WTC11 (cell line): ENCODE measurements at places on chromosomes 12 and 14. TPM values are rescaled to one million over a fixed set of nuclear protein-coding genes. Genes with fewer than 3 reads are reported as not detected.

GRCh38 chr14:101992708-101993107 lies 28.3 kb downstream of the DYNC1H1 start:
- no peak for DNase-seq
- H3K27ac ChIP-seq: peak overlapping the region; percentile 43; the same call in 1 of the 2 replicates
- no peak overlapping the region for H3K4me3 ChIP-seq
- H3K36me3 ChIP-seq: peaks cover 79% of the 10 kb centered on the region
- H3K27me3 ChIP-seq: no peaks in the 10 kb centered on the region
- no peaks in the 10 kb centered on the region for H3K4me1 ChIP-seq

Gene STK38L
- total RNA-seq: 37.6 to 47.2 TPM (median 41.7 TPM) in 3 replicates

DNA sequence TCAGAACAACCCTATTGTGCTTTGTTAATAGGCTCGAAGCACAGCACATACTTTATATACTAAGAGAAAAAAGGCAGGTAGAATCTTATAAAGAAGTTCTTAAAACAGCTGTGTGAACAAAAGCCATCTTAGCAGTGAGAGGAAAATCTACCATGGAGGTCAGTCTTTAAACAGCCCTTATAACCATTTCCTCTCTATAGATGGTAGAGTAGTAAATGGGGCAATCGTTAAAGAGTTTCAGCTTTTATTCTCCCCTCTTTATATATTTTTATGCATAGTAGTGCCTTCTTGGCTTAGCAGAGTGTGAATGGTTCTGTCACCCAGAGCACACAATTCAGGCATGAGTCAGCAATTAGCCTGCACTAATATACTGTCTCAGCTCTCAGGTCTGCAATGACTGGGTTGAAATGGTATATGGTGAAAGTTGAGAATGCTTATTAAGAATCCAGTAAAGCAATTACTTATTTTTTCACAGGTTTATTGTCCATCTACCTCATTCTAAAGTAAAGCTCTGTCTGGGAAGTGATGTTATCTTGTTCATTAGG lies 305.0 kb downstream of the NELL2 start:
- peak overlapping the region; percentile 78 for H3K27ac ChIP-seq
- H3K36me3 ChIP-seq: no peaks in the 10 kb centered on the region
- H3K4me3 ChIP-seq: no peak overlapping the region
- H3K4me1 ChIP-seq: peaks cover 16% of the 10 kb centered on the region
- no peak for DNase-seq

GRCh38 chr14:77076113-77076631 lies 21.9 kb upstream of the CIPC start:
- peaks cover 9% of the 10 kb centered on the region; the same call in 1 of the 2 replicates for H3K36me3 ChIP-seq
- no peak for DNase-seq

DNA sequence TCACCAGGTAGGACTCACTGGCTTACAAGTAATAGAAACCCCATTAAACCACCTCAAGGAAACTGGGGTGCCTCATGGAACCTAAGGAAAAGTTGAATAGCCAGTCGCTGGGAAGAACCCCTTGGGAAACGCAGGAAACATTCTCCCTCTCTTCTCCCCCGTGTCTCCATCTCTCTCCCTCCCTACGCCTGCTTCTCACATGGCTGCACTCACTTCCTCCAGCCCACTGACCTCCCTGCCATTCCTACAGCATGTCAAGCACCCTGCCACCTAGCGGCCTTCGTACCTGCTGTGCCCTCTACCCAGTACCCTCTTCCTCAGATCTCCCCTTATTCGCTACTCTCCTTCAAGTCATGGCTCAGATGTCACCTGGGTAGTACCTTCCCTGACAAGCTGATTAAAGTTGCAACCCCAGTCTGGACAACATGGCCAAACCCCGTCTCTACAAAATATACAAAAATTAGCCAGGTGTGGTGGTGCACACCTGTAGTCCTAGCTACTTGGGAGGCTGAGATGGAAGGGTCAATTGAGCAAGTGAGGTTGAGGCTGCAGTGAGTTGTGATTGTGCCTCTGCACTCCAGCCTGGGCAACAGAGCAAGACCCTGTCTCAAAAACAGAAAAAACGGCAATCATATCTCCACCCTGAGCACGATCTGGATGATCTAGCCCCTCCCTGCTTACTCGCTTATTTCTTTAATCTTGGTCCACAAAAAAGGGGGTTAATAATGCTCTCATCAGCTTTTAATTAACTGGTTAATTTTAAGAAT lies 6.4 kb upstream of the DTX1 start:
- H3K36me3 ChIP-seq: no peaks in the 10 kb centered on the region
- H3K4me1 ChIP-seq: peaks cover 3% of the 10 kb centered on the region; the same call in 1 of the 2 replicates
- H3K27ac ChIP-seq: no peak overlapping the region
- no peak overlapping the region for H3K4me3 ChIP-seq
- peaks cover 33% of the 10 kb centered on the region for H3K27me3 ChIP-seq
- peak; percentile 66 for DNase-seq

Gene LHX5
- 1.5 to 3.0 TPM (median 1.6 TPM) in 3 replicates for total RNA-seq

GRCh38 chr12:91327889-91328288 lies 145.3 kb upstream of the DCN start:
- H3K27me3 ChIP-seq: no peaks in the 10 kb centered on the region
- H3K36me3 ChIP-seq: no peaks in the 10 kb centered on the region
- DNase-seq: no peak
- H3K27ac ChIP-seq: no peak overlapping the region

DNA sequence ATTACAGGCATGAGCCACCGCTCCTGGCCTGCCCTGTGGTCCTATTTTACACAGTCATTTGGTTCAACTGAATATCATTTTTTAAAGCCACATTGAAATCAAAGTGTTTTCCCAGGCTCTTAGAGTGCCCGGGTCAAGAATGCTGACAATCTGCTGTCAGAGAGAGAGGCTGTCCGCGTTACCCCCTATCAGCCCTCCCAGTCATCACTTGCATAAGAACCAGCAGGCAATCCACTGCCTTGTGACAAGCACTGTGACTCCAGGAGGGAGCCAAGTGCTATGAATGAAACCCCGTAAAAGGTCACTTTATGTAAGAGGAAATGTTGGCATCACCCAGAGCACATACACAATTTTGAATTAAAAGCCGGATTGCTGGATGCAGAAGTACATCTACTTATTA lies 13.5 kb downstream of the PHLDA1 start:
- peak overlapping the region; percentile 73 for H3K27ac ChIP-seq
- DNase-seq: peak; percentile 22
- H3K4me3 ChIP-seq: no peak overlapping the region
- no peaks in the 10 kb centered on the region for H3K27me3 ChIP-seq
- H3K36me3 ChIP-seq: no peaks in the 10 kb centered on the region

DNA sequence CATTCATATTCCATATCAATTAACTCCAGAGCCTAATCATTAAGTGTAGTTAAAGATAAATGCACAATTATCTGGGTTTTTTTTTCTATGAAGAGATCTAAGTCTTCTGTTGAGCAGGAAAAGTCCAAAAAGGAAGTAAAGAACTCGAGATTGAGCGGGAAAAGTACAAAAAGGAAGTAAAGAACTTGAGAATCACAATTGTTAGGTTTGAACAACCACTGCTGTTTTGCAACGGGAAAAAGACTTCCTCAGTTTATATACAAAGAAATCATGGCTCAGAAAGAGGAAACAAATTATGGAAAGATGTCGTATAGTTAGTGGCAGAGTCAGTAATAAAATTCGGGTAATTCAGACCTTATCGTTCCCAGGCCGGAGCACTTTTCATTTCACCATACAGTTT lies 63.3 kb downstream of the PPP1R12A start:
- no peak overlapping the region for H3K4me3 ChIP-seq
- H3K4me1 ChIP-seq: peaks cover 26% of the 10 kb centered on the region
- H3K36me3 ChIP-seq: peaks cover 23% of the 10 kb centered on the region
- DNase-seq: no peak
- no peak overlapping the region; the same call in 1 of the 2 replicates for H3K27ac ChIP-seq

GRCh38 chr12:115811929-115812328 lies 465.6 kb downstream of the MED13L start:
- H3K27me3 ChIP-seq: peaks cover 3% of the 10 kb centered on the region
- no peak overlapping the region for H3K4me3 ChIP-seq
- no peak for DNase-seq
- no peaks in the 10 kb centered on the region for H3K4me1 ChIP-seq
- H3K36me3 ChIP-seq: peaks cover 2% of the 10 kb centered on the region; the same call in 1 of the 2 replicates

Gene SDSL
- total RNA-seq: 0.41 to 0.96 TPM (median 0.52 TPM) in 3 replicates

Gene NEUROD4
- total RNA-seq: not detected in 3 replicates

Gene P2RX7
- total RNA-seq: 0.21 to 0.55 TPM (median 0.55 TPM) in 3 replicates

DNA sequence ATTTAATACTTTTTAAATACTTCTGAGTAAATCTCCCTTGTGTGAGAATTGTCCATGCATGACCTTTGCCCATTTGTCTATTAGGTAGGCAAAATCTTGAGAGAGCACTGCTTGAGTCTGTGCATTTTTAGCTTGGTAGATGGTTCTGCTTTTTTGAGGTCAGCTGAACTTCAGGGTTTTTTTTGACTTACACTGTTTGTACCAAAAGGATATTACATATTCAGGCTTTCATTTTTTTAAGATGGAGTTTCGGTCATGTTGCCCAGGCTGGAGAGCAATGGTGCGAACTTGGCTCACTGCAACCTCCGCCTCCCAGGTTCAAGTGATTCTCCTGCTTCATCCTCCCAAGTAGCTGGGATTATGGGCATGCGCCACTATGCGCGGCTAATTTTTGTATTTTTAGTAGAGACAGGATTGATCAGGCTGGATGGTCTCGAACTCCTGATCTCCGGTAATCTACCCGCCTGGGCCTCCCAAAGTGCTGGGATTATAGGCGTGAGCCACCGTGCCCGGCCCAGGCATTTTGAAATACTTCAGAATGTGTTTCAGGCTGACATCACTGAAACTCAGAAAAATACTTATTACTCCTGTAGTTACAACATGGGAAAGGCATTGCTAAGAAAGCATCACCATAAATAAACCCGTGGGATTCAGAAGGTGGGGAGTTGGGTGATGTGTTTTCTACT lies 11.1 kb downstream of the RASSF3 start:
- no peaks in the 10 kb centered on the region for H3K36me3 ChIP-seq
- no peak overlapping the region for H3K4me3 ChIP-seq
- peaks cover 45% of the 10 kb centered on the region for H3K4me1 ChIP-seq
- no peak for DNase-seq

GRCh38 chr12:87112571-87113345 lies 856.6 kb upstream of the MGAT4C start:
- H3K27ac ChIP-seq: no peak overlapping the region
- H3K4me3 ChIP-seq: no peak overlapping the region
- H3K36me3 ChIP-seq: no peaks in the 10 kb centered on the region
- peaks cover 24% of the 10 kb centered on the region for H3K4me1 ChIP-seq

Gene ALDH1L2
- 3.5 to 7.7 TPM (median 5.5 TPM) in 3 replicates for total RNA-seq

DNA sequence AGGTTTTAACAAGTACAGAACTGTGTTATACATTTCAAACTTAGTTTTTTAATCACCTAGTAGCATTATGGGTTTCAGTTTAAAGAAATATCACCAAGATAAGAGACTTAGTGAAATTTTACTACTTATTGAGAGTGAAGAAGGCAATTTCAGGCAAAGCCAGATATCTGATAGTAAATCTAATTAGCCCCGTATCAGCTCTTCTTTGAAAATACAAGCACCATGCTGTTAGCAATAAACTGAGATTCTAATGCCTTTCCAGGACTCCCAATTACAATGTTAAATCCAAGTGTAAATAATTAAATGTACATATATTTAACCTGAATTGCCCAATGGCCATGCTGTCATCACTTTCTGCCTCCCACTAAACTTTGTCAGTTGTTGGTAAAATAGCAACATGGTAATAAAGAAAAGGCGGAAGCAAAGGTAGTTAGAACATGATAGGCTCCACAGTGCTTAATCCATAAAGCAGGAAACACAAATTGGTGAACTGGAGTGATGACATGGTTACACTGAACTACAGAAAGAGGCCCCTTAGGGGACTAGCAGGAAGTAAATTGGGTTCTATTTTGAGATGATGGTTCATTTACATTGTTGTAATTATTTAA lies 646.1 kb downstream of the C12orf50 start:
- H3K27ac ChIP-seq: no peak overlapping the region
- peaks cover 25% of the 10 kb centered on the region for H3K4me1 ChIP-seq
- no peak overlapping the region for H3K4me3 ChIP-seq

Gene CD27
- 0.23 to 0.34 TPM (median 0.28 TPM) in 3 replicates for total RNA-seq

Gene CCDC77
- total RNA-seq: 24.2 to 29.7 TPM (median 28.9 TPM) in 3 replicates

DNA sequence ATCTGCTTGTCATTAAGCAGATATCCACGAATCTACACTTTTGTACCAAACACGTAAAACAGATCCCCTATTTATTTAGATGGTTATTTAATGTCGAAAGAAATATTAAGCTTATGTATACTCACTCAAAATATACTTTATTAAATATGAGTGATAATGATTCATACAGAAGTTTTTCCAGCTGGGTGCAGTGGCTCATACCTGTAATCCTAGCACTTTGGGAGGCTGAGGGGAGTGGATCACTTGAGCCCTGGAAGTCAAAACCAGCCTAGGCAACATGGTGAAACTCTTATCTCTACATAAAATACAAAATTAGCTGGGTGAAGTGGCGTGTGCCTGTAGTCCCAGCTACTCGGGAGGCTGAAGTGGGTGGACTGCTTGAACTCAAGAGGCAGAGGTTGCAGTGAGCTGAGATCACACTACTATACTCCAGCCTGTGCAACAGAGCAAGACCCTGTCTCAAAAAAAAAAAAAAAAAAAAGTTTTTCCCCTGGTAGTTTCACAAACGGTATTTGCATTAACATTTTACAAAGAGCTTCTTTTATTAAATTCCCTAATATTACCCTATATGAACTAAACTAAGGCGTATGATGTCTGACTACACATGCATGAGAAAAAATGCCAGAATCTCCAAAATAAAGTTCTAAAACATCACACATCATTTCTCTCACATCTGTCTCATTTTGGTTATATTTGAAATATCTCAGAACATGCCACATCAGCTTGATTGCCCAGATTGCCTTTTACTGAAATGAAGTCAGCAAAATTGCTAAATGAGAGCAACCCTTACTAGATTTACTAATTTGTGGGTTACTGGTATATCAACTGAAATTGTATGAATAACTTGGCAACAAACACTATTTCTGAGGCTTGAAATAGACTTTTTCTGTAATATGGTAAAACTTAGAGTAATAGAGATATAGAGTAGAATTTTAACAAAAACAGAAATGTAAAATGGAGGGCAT lies 74.9 kb downstream of the PAWR start:
- DNase-seq: no peak
- H3K4me3 ChIP-seq: no peak overlapping the region
- peaks cover 33% of the 10 kb centered on the region for H3K4me1 ChIP-seq
- no peaks in the 10 kb centered on the region for H3K27me3 ChIP-seq

DNA sequence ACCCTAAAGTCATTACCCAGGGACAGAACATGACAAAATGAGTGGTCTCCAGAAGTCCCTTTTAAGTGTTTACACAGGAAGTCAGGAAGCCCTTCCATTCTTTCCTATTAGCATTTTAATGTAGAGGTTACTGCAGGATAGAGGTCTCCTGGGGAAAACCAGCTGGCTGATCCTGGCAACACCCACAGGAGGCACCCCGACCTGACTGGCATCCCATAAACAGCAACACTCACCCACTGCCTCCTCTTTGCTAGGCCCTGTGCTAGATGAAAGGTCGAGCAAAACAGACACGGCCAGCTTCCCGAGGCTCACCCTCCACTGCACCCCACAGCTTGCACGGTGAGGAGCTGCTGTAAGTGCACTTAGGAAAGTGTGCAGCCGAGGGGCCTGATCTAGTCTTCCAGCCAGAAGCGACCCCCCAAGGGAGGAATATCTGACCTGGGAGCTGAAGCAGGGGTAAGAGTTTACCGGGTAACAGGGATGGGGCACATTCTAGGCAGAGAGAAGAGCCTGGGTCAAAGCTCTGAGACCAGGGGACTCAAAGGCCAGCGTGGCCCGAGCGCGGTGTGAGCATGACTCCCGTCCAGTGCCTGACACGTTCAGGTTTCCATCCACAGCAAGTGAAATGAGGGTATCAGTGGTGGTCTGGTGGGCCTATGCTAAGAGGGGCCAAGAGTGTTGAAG lies 9.0 kb downstream of the DAZAP2 start:
- peak overlapping the region; percentile 49 for H3K4me3 ChIP-seq
- peaks cover 38% of the 10 kb centered on the region for H3K4me1 ChIP-seq
- DNase-seq: peak; percentile 23

Gene PTPN21
- 7.5 to 9.4 TPM (median 9.1 TPM) in 3 replicates for total RNA-seq
